ENCODE measurements at places on chromosomes 6 and 20.
A peak's percentile ranks its signal among the peaks of the same experiment; 100 is the strongest.

DNA sequence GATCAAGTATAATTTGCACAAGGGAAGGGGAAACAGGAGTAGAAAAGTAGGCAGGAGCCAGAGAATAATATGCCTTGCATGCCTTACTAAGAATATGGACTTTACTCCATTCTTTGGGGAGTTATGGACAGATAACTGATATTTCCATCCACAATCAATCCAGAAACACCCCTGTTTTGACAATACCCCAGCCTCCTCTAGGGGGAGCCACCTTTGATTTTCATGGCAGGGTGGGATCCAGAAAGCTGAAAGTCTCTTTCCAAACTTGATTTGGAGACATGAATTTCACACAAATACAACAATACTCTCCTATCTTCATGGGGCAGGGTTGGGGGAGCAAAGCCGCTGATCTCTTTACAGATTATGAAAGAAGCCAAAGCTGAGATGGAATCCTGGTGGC, 404.1 kb downstream of the FOXA2 start:
- no peak for DNase-seq

- DNase-seq: no peak
Observed at GRCh38 chr6:166306378-166307081, 1.7 kb downstream of the PRR18 start.

DNA sequence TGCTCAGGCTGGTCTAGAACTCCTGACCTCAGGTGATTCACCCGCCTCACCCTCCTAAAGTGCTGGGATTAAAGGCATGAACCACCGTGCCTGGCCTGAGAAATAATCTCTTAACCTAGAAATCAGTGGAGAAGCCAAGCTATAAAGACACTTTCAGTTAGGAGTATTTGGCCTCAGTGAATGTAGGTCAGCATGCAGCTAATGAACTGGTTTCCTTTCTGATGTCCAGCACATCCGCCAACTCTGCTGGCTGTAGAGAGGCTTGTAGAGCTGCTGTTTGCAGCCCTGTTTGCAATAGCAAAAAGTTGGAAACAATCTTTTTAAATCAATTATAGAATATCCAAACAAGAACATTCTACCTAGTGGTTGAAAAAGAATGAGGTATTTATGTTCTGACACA, 42.4 kb upstream of the ELOVL5 start:
- no peak for DNase-seq

DNA sequence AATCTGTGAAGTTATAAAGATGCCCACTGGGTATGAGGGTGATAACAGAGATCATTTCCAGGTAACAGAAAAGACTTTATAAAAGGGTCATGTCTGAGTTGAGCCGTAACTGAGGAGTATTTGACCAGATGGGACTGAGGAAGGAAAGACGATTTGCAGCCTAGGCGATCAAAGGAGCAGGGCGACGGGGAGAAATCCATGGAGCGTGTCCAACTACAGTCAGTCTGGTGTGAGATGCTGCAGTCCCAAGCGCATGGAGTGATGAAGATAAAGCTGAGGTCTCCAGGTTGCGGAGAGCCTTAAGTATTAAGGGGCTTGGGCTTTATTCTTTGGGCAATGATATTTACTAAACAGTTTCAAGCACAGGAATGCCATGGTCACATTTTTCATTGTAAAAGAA, 166.7 kb downstream of the PRKN start:
- no peak for DNase-seq

DNA sequence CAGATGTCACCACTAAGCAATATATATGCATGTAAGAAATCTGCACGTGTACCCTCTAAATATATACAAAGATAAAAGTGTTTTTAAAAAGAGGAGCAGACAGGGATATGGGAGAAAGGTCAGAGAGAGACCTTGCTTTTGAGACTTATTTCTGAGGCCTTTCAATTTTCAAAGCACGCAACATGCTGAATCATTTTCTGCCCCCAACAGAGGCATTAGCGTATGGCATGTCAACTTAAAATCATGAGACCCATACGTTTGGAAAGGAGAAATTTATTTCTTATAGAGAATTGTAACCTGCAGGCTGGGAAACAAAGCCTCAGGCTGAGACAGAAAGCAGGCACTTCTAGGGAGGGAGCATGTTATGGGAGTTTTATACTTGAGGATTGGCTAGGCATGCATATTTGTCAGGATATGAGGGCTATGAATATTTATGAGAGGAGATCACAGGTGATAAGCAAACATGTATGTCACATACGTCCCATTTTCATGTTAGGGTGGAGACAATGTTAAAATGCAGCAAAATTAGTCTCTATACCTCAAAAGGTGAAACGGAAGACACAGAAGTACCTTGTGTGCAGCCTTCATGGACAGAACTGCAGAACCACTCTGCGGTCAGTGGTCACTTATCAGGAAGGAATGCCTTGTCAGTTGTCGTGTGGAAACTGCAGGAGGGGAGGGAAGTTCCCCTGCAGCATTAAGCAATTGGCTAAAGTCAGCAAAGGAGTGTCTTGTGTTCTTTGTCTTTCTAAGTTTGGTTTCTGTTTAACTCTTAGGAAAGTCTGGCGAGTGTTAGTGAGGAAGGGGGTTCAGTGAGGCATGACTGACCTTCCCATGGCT, 6.3 kb upstream of the GABRR2 start:
- no peak for DNase-seq

GRCh38 chr6:31568537-31568961, 3.5 kb upstream of the LTA start:
- no peak for DNase-seq

- no peak for DNase-seq
Observed at GRCh38 chr6:80544555-80544954, 438.1 kb downstream of the BCKDHB start.

DNA sequence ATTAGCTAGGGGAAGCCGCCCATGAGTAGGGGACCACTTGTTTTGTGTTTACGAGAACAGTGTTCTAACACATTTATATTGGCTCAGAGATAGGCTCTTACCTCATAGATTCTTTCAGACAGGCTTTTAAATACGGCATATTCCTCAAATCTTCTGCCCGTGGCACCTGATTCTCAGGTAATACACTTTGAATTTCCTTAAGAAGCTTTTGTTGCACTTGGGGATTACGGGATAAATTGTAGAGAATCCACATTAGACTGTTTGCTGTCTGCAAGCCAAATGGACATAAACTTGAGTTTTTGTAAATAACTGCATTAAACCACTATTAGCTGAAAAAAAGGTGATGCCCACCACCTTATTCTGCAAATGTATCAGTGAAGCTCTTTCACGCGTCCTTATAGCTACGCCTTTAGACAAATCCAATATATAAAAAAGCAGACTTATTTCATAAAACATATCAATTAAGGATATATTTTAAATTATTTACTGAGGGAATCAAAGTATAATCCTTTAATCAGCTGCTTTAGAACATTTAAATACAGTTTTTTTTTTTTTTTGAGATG, 14.8 kb downstream of the CYP24A1 start:
- no peak for DNase-seq

DNA sequence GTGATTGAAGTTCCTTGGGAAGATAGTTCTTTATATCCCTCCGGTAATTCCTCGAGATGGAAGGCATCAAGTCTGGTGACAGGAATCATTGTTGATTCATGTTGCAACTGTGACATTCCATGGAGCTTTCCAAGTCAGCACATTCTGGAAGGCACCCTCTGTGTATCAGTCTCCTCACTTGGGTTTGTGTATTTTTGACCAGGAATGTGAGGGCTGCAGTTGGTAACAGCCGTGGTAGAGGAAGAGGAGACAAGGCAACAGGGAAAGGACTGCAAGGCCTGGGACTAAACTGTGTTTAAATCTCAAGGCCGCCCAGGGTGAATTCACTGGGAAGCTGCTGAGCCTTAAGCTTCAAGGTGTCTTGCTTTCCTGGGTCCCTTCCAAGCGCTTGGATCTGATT, 99.0 kb downstream of the CLIC5 start:
- no peak for DNase-seq

GRCh38 chr6:130364224-130364780, 1.5 kb upstream of the TMEM200A start:
- no peak for DNase-seq

DNA sequence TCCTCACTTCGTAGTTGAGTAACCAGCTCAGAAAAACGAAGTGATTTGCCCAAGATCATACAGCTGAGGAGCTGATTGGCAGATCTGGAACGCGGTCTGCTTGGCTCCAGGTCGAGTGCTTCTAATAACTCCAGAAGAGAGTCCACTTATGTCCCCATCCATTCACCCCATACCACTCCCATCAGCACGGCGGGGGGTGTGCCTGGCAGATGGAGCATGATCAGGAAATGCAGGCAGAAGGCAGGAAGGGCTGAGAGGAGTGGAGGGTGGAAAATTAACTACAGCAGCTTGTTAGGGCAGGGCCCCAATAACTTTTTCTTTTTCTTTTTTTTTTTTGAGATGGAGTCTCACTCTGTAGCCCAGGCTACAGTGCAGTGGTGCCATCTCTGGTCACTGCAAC, 15.0 kb downstream of the FITM2 start:
- no peak for DNase-seq

- peak; percentile 4 for DNase-seq
Observed at GRCh38 chr20:63101781-63102720, 95.3 kb upstream of the BHLHE23 start.

- no peak for DNase-seq
Observed at GRCh38 chr20:62663145-62664018, 21.1 kb downstream of the SLCO4A1 start.

- no peak for DNase-seq
Observed at GRCh38 chr6:38696345-38696744, 6.6 kb downstream of the GLO1 start.

GRCh38 chr20:58623579-58624473, 27.3 kb upstream of the STX16 start:
- peak; percentile 84 for DNase-seq

DNA sequence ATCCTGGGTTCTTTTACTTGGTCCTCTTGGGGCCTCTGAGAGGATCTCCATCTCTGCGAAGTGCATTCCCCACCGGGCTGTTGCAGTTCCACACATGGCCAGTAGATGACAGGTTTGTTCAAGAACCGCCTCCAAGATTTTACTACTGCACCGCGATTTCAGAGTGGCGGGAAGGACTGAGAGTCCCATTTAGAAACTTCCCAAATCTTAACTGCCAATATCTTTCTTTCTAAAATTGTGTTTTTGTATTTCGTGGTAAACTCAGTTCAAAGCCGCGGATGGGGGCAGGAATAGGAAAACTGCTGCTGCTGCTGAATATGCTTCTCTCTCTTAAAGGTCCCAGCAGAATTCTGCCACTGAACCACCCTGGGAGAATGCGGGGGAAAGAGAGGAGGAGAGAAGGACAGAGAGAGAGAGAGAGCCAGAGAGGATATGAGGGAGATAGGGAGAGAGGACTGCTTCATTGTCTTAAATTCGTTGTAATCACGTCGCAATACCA, 8.6 kb upstream of the BTNL2 start:
- no peak for DNase-seq

- DNase-seq: no peak
Observed at GRCh38 chr6:159062564-159062945, 17.8 kb upstream of the TAGAP start.

- no peak for DNase-seq
Observed at GRCh38 chr20:37238426-37238825, 23.2 kb downstream of the GHRH start.

DNA sequence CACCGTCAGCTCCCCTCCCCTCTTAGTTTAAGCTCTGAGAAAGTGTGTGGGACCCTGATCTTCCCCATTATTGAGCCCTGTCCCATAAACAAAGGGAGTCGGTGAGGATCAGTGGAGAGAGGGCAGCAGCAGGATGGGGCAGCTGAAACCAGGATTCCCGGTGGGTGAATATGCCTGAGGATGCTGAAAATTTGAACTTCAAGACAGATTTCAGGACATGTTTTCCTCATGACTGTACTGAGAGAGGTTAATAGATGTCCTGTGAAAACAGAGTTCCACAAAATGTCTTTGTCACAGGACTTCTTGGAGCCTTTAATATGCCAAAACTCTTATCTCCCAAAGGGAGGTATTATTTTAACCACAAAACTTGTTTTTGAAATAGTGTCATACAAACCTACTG, 53.5 kb upstream of the SLC22A16 start:
- no peak for DNase-seq

GRCh38 chr6:70864401-70864800, 92.5 kb downstream of the B3GAT2 start:
- DNase-seq: no peak

GRCh38 chr6:37020812-37021211, 15.4 kb downstream of the FGD2 start:
- DNase-seq: no peak

- no peak for DNase-seq
Observed at GRCh38 chr6:15796844-15797243, 134.0 kb upstream of the DTNBP1 start.

GRCh38 chr6:25883991-25884390, 9.9 kb upstream of the SLC17A3 start:
- no peak for DNase-seq

GRCh38 chr20:34512266-34512954, 3.8 kb upstream of the DYNLRB1 start:
- DNase-seq: no peak

GRCh38 chr6:136923116-136923953, 1.2 kb downstream of the SLC35D3 start:
- no peak for DNase-seq

GRCh38 chr6:143782481-143782880, 60.7 kb upstream of the LTV1 start:
- no peak for DNase-seq

Data from non-pigmented ciliary epithelial cell (primary cell).